ENCODE measurements at places on chromosomes 3 and 15.

DNA sequence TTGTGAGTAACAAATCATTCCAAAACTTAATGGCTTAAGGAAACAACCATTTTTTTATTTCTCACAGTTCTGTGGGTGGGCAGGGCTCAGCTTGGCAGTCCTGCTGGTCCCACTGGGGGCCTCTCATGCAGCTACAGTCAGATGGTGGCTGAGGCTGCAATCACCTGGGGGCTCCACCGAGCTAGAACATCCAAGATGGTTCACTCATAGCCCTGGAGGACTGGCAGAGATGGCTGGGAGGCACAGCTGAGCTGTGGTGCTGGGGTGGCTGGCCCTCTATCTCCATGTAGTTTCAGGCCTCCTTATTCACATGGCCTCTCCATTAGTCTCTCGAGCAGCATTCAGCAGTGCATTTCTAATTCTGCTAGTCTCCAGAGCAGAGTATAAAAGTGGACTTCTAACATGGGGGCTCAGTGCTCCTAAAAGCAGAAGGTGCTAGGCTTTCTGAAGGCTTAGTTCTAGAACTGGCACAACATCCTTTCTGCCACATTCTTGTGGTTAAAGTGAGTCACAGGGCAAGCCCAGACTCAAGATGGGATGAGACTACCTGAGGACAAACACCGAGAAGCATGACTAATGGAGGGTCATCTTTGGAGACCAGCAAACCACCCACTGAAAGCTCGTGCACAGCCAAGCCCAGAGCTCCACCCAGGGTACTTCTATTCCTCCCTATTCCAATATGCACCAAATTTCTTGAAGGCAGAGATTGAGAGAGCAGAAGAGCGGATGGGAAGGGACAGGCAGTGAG, 6.3 kb downstream of the CAV3 start:
- DNase-seq: no peak

DNA sequence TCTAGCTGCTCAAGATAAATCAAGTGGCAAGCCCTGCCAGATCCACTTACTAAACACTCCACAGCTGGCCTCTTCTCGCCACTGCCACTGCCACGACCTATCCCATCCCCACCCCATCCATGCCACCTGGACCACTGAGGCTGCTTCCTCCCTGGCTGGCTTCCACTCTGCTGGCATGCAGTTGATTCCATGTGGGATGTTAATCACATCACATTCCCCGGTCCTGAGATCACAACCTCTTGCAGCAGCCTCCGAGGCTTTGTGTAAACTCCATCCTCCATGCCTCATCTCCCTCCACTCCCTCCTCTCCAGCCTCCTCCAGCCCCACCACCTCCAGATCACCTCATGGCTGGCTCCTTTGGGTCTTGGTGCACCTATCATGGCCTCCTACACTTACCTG, 7.7 kb downstream of the NCKIPSD start:
- DNase-seq: no peak

DNA sequence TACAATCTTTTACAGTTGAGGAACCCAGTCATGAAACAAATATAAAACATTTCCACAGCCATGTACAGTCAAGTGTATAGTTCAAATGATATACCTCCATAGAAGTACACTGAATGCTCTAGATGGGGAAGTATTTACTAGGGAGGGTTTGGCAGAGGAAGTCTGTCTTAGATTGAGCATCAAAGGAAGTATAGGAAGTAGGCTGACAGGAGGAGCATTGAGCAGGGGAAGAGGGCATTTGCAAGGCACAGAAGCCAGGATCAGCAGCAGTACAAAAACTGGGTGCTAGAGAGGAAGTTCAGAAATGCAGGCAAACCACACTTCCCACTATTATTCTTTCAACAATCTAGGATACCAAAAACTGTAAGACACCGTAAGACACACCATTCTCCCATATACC, 122.6 kb downstream of the ANO10 start:
- no peak for DNase-seq

- peak; percentile 7 for DNase-seq
Measured at GRCh38 chr3:167787440-167787839, 51.9 kb downstream of the SERPINI1 start.

- DNase-seq: no peak
Measured at GRCh38 chr15:80559320-80559693, 135.8 kb upstream of the ABHD17C start.
